ENCODE measurements at places on chromosomes 1 and 21. TPM values are rescaled to one million over a fixed set of nuclear protein-coding genes. Genes with fewer than 3 reads are reported as not detected.

CTH gene
- total RNA-seq = 8.9 TPM

TNFRSF1B gene
- 23.9 TPM for total RNA-seq

GFI1 gene
- 0.67 TPM for total RNA-seq

SPSB1 gene
- 45.2 TPM for total RNA-seq

SESN2 gene
- 34.0 TPM for total RNA-seq

LAMC2 gene
- 2.0 TPM for total RNA-seq

PLPPR4 gene
- 0.34 TPM for total RNA-seq

FCRL6 gene
- total RNA-seq = 0.25 TPM

C1orf94 gene
- not detected for total RNA-seq

GRCh38 chr1:243746751-243747150 is 103.3 kb downstream of the AKT3 start:
- DNase-seq = no peak

DNA sequence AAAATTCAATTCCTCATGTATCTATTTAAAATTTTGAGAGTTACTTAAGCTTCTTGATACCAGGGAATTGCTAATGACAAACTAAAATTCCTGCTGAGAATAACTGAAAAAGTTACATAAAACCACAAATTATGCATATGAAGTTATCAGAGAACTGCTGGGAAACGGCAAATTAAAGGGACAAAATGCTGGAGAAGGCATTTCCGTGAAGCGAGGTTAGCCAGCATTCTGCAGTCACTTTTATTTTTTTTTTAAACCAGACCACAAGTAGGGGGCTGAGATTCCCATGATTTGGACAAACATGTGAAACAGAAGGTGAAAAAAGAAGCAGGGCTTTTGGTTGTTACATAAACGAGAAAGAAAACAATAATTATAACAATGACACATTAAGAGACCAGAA is 737.6 kb upstream of the CHRM3 start:
- DNase-seq = no peak

DNA sequence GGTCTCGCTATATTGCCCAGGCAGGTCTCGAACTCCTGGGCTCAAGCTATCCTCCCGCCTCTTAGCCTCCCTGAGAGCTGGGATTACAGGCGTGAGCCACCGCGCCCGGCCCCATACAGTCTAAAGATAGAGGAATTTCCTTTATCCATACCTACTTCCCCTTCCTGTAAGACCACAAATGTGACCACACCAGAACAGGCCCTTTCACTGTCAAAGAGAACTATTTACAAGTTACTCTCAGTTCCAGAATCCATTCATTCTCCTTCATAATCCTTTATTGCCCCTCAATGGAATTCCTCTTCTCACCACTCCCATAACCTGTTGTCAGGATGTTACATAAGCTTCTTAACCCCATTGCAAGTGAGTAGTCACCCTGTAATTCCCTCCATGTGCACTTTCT is 26.3 kb upstream of the SLC5A9 start:
- DNase-seq = no peak

- DNase-seq = no peak
Observed at GRCh38 chr1:167114725-167115124, 20.9 kb downstream of the STYXL2 start.

GRCh38 chr1:230211436-230212145 is 144.6 kb downstream of the GALNT2 start:
- DNase-seq = no peak

- DNase-seq = no peak
Observed at GRCh38 chr1:93025572-93025971, 53.5 kb upstream of the MTF2 start.

- DNase-seq = no peak
Observed at GRCh38 chr21:44982558-44983250, 42.9 kb downstream of the SLX9 start.

DNA sequence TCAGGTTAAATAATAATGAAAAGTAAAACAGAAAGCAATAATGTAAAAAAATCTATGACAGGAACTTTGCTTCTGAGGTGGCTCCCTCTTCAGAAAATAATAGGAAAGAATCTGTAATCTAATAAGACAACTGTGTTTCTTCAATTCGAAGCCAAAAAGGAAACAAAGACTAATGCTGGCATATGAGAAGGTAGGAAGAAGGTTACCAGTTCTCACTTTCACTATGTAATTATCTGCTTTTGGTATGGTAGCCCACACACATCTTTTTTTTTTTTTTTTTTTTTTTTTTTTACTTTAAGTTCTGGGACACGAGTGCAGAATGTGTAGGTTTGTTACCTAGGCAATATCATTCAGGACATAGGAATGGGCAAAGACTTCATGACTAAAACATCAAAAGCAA is 47.1 kb downstream of the COP1 start:
- DNase-seq = no peak

DNA sequence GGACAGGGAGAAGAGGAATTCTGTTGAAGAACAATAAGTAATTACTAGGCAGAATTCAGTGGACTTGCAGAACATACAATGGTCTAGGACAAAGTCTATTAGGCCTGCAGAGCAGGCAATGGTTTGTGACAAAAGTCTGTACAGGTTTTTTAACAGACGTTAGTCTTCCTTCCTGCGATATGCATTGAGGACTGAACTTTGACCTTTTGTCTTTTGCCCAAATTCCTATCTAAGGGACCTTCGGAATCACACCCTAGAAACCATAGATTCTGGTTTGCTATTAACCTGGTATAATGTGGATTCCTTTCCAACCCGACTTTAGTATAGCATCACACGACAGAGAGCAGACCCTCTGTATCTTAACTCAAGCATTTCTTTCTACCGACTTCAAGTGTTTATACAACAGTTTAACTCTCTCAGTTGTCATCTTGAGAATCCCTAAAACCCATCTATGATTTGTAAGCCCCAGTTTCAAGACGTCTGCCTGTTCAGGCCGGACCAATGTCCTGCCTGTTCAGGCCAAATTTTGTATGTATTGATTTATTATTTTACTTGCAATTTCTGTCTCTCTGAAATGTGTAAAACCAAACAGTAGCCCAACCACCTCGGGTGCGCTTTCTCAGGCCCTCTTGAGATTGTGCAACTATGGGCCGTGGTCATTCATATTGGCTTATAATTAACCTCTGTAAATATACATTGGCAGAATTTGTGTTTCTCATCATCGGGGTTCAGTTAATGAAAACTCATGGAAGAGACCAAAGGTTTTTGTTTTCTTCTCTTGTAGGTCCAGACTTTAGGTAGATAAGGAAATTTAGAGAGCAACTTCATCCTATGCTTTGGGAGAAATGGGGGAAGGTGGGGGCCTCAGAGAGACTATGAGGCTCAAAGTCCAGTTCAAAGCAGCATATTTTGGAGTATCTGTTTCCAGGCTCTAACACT is 76.9 kb upstream of the TNFSF18 start:
- DNase-seq = no peak

DNA sequence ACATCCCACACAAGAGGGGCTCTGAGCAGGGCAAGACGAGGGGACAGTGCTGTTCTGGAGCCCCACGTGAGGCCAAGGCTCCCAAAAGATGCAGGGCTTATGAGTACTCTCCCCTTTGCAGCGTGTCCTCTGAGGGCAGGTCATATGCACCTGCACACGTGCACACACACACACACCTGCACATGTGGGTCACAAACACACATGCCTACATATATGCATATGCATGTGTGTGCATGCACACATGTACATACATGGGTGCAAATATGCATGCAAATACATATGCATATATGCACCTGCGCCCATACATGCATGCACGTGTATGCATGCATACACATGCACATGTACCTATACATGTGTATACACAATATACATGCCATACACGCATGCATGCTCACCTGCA is 197.9 kb downstream of the NPHP4 start:
- no peak for DNase-seq

GRCh38 chr1:15627343-15627988 is 10.2 kb downstream of the DDI2 start:
- DNase-seq = no peak

GRCh38 chr21:9735421-9735961 is 785.9 kb upstream of the TPTE start:
- DNase-seq = no peak

DNA sequence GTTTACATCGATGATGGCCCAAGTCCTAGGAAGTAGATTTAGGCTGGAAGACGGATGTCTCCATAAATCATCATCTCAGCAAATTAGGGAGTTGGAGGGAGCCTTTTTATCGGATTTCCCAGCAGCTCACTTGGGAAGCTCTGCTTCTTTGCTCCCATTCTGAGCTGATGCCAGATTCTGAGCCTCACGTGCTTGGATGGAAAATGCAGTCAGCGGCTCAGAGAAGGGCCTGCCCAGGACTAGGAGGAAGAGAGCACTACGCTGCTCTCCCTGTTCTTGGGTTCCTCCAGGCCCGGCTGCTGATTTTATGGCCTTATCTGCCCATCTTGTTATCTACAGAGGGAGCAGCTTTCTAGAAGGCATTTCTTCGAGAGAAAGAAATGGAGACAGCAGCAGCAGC is 42.0 kb downstream of the UBIAD1 start:
- DNase-seq = no peak

GRCh38 chr1:216330262-216330661 is 93.0 kb downstream of the USH2A start:
- DNase-seq = no peak

DNA sequence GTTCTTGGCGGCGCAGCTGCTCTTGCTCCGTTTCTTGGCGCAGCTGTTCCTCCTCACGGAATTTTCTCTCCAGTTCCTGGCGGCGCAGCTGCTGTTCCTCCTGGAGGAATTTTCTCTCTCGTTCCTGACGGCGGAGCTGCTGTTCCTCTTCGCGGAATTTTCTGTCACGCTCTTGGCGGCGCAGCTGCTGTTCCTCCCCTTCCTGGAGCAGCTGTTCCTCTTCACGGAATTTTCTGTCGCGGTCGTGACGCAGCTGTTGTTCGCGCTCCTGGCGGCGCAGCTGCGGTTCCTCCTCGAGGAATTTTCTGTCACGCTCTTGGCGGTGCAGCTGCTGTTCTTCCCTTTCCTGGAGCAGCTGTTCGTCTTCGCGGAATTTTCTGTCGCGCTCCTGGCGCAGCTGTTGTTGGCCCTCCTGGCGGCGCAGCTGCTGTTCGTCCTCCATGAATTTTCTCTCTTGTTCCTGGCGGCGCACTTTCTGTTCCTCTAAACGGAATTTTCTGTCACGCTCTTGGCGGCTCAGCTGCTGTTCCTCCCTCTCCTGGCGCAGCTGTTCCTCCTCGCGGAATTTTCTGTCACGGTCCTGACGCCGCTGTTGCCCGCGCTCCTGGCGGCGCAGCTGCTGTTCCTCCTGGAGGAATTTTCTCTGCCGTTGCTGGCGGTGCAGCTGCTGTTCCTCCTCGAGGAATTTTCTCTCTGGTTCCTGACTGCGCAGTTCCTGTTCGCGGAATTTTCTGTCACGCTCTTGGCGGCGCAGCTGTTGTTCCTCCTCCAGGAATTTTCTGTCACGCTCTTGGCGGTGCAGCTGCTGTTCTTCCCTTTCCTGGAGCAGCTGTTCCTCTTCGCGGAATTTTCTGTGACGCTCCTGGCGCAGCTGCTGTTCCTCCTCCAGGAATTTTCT is 7.0 kb downstream of the TCHH start:
- DNase-seq = no peak
